Hematopoietic multipotent progenitor cell treated with erythropoietin and hydrocortisone succinate and interleukin-3 and kit ligand, for 17 days (in vitro differentiated cells): ENCODE measurements at places on chromosomes 7 and 10.

- DNase-seq = no peak
These were observed 470.1 kb upstream of the NRP1 start for GRCh38 chr10:33804584-33804983.

DNA sequence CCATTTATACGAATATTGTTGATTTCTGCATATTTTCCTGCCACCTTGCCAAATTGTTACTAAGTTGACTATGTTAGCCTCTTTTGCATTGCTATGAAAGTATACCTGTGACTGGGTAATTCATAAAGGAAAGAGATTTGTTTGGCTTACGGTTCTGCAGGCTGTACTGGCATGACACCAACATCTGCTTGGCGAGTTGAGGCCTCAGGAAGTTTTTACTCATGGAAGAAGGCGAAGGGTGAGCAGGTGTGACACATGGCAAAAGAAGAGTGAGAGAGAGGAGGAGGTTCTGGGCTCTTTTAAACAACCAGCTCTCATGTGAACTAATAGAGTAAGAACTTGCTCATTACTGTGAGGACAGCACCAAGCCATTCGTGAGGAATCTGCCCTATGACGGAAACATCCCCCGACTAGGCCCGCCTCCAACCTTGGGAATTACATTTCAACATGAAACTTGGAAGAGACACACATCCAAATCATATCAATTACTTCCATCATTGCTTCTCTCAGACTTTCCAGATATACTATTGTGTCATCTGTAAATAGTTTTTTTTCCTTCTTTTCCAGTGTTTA, 8.4 kb downstream of the RALA start:
- DNase-seq = no peak

- no peak for DNase-seq
These were observed 15.6 kb upstream of the LMTK2 start for GRCh38 chr7:98091061-98091460.

- no peak for DNase-seq
These were observed 865.4 kb upstream of the MBL2 start for GRCh38 chr10:53638006-53638405.

GRCh38 chr7:96349572-96349971, 27.7 kb upstream of the SLC25A13 start:
- no peak for DNase-seq

DNA sequence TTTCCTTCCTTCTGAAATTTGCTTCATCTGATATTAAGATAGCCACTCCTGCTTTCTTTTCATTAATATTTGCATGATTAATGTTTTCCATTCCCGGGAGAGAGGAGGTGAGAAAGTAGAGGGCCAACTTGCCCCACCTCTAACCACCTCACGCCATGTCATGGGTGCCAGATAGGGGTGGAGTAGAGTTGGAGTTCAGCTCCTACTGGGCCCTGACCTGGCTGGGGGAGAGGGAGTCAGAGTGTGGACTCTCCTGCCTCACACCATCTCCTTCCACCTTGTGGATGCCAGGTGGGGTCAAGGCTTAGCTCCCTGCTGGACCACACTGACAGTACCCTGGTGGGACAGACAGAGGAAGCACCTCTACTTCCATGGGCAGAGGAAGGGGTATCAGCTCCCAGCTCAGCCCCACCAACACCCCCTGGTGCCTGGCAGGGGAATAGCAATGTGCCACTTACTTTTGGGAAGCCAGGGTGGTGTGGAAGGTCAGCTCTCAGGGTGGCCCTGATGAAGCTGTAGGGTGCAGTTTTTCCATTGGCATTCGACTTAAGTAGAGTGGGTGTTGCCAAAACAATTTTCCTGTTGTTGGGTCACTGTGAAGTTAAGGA, 28.0 kb downstream of the CHST12 start:
- peak; percentile 23 for DNase-seq

GRCh38 chr7:116527521-116527920, 2.7 kb downstream of the CAV1 start:
- DNase-seq = no peak

GRCh38 chr10:111080224-111080623, 3.4 kb downstream of the ADRA2A start:
- DNase-seq = no peak

- DNase-seq = no peak
These were observed 281.7 kb downstream of the FRMD4A start for GRCh38 chr10:14048930-14049613.

DNA sequence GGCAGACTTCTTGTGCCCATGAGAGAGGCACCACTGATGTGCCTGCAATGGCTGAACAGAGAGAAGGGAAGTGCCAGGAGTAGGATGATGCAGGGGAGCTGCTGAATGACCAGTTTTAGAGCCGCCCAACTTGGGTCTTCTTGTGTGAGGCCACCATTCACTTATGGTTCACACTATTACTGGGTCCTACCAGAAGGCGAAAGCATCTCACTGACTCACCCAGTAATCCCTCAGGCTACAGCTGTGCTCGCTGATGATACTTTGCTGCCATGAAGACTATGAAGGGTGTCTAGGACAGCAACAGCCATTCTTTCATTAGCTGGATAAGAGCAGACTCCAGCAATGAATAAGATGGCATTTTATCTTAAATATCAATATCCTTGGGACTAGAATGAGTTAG, 47.6 kb downstream of the PLXNA4 start:
- no peak for DNase-seq

DNA sequence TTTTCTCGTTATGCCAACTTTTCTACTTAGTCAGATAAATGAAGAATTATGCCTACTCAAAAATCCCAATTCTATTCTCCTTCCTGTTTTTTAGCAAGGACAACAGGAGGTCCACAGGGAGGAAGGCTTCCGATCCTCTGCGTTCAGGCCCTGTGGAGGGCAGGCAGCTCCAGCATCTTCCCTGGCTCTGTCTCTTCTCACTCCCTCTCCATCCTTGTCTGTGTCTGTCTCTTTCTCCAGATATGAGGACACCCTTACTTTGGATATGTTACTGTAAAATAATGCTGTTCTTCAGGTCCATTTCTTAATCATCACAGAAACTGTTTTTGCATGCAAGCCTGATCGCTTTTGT, 166.6 kb downstream of the ELMO1 start:
- DNase-seq = no peak
